Activated CD4-positive, alpha-beta memory T cell treated with anti-CD3 and anti-CD28 coated beads for 36 hours (primary cell): ENCODE measurements at places on chromosomes 12 and 14. TPM values are rescaled to one million over a fixed set of nuclear protein-coding genes. Genes with fewer than 3 reads are reported as not detected.

Gene FIGNL2
- total RNA-seq, result 0.31 TPM

Gene PSMB5
- 116 TPM for total RNA-seq

Gene CLMN
- total RNA-seq, result 0.92 TPM

- DNase-seq, result no peak
Observed at GRCh38 chr12:128813883-128814282, 9.9 kb downstream of the SLC15A4 start.

DNA sequence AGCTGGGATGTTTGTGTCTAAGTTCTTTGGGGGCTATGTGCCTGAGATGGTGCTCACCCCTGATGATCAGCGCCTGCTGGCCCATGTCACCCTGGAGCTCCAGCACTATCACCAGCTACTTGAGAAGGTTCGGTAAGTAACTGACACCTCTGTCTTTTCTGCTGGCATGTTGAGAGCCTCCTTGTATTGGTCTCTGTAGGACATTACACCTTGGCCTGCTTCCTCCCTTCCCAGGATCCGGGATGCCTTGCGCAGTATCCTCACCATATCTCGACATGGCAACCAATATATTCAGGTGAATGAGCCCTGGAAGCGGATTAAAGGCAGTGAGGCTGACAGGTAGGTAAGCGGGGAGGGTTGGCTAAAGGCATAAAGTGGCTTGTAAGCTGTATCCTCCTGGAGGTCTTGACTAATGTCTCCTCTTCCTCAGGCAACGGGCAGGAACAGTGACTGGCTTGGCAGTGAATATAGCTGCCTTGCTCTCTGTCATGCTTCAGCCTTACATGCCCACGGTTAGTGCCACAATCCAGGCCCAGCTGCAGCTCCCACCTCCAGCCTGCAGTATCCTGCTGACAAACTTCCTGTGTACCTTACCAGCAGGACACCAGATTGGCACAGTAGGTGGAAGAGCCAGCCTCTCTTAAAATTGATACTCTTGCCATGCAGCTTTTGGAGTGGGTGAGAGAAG lies 5.5 kb downstream of the DDIT3 start:
- no peak for DNase-seq

- DNase-seq, result no peak
Observed at GRCh38 chr14:38799671-38800070, 303.4 kb downstream of the SEC23A start.

DNA sequence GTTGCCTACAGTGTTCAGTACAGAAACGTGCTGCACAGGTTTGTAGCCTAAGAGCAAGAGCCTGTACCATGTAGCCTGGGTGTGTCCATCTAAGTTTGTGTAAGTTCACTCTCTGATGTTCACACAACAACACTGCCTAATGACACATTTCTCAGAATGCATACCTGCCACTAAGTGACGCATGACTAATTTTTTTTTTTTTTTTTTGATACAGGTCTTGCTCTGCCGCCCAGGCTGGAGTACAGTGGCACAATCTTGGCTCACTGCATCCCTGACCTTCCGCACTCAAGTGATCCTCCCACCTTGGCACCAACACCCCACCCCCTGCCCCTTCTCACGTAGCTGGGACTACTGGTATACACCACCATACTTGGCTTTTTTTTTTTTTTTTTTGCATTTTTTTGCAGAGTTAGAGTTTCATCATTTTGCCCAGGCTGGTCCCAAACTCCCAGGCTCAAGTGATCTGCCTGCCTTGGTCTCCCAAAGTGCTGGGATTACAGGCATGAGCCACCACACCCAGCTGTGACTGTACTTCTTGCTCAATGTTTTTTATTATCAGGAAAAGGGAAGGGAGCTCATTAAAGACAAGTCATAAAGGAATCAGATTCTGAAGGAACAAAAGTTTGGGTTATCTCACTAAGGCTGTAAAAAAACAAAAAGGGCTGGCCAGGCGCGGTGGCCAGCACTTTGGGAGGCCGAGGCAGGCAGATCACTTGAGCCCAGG lies 10.0 kb upstream of the CDC42BPB start:
- no peak for DNase-seq
